Stimulated activated naive CD4-positive, alpha-beta T cell treated with Interleukin-2 at 50 U/mL for 16 hours (primary cell): ENCODE measurements at places on chromosomes 6 and 20.
A peak's percentile ranks its signal among the peaks of the same experiment; 100 is the strongest.

- no peak for DNase-seq
Measured at GRCh38 chr6:54618572-54618971, 228.0 kb upstream of the FAM83B start.

GRCh38 chr6:105900125-105900937 lies 185.8 kb upstream of the PRDM1 start:
- no peak for DNase-seq

- DNase-seq = no peak
Measured at GRCh38 chr20:19404826-19405225, 192.4 kb downstream of the SLC24A3 start.

GRCh38 chr6:7188492-7188891 lies 80.7 kb downstream of the RREB1 start:
- DNase-seq = no peak

GRCh38 chr6:139577763-139578604 lies 203.5 kb upstream of the CITED2 start:
- no peak for DNase-seq

DNA sequence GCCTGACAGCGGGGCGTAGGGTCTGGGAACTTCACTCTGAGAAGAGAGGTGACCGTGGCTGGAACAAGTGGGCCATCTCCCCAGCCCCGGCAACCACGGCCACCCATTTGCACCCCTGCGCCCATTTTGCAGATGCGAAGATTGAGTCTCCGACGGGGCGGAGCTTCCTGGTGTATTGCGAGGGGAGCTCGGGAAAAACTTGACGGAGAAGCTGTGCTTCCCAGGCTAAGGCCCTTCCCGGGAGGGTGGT lies 653 bp downstream of the ZNF335 start:
- DNase-seq = peak; percentile 79

- no peak for DNase-seq
Measured at GRCh38 chr6:164166996-164167395, 752.5 kb downstream of the QKI start.

DNA sequence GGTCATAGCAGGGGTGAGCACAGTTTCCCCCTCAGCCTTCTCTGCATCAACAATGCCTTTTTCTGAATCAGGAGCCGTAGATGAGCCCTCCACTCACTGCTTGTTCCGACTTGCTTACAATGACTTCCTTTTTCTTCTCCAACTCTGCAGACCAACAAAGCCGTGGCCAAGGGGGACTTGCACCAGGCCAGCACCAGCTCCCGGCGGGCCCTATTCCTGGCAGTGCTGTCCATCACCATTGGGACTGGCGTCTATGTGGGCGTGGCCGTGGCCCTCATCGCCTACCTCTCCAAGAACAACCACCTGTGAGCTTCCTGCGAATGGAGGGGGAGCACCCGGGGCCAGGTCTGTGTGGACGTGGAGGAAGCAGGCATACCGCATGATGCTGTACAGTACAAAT lies 195.8 kb downstream of the SYNDIG1 start:
- no peak for DNase-seq

DNA sequence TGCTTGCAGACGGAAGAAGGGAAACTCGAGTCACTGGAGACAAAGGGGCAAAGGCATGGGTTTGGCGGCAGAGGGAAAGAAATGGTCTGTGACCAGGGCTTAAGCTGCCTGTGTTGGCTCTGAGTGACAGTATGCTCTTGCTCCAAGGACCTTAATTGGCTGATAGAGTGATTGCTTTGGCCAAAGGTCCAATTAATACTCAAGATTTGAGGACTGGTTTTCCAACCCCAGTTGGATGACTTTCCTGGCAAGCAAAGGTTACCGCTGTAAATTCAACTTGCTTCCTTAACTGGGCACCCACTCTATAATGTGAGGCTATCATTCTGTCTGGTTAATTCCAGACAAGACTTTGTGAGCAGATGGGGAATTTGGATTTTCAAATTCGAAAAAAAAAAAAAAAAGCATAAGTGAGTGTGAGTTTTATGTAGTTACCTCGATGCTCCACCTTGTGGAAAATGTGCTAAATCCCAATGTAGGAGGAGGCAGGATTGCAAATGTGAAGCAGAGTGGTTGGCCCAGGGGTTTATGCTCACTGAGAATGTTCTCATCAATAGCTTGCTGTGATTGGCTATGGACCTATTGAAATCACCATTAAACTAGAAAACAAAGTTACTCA lies 150.7 kb upstream of the GMDS start:
- DNase-seq = no peak

DNA sequence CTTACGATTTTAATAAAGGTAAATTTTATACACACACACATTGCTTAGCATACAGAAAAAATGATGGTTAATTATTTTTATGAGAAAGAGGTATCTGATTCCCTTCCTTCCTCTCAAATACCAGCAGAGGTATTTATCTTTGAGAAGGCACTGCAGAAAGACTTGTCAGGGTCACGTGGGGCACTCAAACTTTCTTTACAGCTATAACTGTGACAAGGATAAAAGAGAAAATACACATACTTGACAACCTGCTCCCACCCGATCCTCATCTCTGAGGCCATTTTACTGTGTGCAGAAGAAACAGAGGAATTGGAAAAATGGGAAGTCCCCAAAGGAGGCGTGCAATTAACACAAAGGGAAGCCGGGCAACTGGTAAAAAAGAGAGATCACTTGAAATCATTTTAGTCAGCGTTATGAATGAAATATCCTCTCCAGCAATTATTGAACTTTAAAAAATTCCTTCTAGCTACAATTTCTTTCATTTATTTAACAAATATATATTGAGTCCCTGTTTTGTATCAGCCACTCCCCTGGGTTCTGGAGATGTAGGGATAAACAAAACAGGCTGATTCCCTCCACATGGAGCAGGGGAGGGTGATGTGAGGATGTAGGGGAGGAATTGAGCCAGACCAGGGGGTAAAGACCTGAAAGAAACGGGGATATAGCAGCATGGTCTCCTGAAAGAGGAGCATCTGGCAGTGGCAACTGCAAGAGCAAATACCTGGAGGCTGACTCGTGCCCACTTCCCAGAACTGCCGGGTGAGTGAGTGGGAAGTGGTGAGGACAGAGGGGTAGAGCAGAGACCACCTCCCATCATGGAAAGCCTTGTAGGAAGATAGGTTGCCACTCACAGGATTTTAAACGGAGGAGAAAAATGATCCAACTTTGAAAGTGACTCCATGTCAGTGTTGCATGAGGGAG lies 510.3 kb downstream of the KIF16B start:
- DNase-seq = no peak

DNA sequence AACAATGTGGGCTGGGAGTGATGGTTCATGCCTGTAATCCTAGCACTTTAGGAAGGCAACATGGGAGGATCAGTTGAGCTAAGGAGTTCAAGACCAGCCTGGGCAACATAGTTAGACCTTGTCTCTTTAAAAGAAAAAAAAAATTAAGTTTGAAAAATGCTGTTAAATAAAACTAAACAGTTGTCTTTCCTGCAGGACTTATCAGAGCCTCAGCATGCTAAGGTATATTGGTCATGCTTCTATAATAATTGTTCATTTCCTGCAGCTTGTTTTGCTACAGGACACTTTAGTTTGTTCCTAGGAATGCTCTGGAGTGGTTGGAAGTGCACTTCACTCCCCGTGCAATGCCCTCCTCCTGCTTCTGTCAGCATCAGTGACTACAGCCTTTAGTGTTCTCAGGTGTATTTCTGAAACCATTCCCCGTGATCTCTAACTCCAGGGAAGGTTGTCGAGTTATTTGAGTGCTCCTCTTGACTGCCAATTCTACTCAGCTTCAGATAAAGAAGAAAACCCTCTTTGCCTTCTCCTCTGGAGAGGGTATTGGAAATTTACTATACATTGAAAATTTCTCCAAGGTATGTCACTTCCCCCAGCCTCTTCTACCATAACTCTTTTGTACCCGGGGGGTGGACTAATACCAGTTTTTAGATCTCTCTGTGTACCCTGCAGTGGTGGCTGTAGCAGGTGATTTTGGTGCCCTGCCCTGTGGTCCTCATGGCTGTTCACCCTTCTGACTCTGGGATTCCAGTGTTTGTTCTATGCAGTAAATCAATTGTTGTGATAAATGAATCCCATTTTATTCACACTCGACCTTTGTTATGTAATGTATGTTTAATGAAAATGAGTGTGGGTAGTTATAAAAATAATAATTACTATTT lies 33.8 kb downstream of the NHLRC1 start:
- no peak for DNase-seq

DNA sequence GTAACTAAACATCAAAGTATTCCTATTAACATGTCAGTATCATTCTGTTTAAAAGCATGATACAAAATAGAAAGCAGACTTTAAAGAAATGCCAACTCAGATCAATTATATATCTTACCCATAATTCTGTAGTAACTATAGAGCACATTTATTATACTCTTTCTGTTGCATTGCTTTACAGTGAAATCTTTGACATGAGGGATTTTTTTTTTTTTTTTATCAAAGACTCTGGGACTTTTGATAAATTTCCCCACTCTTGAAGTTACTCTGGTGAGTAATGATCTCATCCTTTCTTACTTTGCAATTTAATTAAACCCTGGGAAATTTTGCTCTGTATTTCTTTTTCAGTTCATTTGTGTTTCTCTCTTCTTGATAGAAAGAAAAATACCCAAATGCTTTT lies 17.4 kb downstream of the ADGRF4 start:
- DNase-seq = no peak

GRCh38 chr6:12601881-12602280 lies 114.7 kb upstream of the PHACTR1 start:
- no peak for DNase-seq

- no peak for DNase-seq
Measured at GRCh38 chr20:50484271-50484976, 25.8 kb upstream of the PTPN1 start.

- no peak for DNase-seq
Measured at GRCh38 chr6:22437665-22438064, 131.7 kb upstream of the HDGFL1 start.

- DNase-seq = no peak
Measured at GRCh38 chr6:111381123-111381522, 101.9 kb downstream of the REV3L start.

DNA sequence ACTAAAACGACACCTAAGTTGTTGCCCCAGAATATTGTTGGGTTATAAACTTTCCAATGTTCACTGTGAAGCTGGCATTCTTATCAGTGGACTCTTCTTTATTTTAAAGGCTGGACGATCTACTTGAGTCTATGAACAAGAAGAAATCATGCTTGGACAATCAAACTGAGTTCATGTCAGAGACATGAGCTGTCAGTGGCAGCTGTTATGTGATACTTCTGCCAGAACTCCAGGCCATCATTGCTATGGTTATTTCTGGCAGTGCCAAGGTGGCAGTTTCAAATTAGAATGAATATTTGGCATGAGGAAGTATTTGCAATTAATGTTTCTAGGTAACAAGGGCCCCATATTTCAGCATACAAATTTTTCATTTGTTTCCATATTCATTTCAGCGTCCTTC lies 417.3 kb downstream of the LMBRD1 start:
- DNase-seq = no peak

DNA sequence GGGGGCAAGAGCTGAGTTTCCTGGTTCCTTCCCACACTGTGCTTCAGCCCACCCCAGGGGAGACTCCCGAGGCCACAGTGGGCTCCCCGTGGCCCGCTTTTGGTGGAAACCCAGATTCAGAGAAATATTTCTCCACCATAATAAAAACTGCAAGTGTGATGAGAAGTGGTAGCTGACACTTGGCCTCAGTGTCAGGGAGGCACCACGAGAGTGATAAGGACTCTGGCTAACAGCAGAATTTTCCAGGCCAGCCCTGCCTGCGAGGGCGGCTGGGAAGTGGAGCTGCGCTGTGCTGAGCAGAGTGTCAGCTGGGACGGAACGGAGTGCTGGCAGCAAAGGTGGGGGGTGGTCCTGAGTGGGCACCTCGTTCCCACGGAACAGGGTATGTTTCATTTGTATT lies 22.5 kb downstream of the SPATA2 start:
- DNase-seq = no peak

GRCh38 chr6:75608956-75609533 lies 7.4 kb downstream of the SENP6 start:
- DNase-seq = no peak

DNA sequence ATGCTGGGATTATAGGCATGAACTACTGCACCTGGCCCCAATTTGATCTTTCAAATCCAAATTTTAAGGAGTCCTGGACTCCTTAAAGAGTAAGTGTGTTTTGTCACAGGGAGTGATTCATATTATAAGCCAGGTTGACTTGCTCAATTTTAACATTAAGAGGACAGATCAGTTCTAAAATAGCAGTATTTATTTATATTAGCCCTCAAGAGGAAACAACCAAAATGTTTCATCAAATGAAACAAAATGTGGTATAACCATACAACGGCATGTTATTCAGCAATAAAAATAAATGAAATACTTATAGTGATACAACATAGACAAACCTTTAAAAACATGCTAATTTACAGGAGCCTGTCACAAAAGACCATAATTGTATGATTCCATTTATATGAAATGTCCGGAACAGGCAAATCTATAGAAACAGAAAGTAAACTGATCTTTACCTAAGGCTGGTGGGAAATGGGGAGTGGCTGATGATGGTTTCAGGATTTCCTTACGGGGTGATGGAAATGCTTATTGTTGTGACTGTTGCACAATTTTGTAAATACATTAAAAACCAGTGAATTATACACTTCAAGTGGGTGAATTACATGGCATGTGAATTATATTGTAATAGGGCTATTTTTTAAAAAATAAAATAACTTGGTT lies 637.4 kb downstream of the MMUT start:
- no peak for DNase-seq

GRCh38 chr20:59634435-59635005 lies 30.2 kb downstream of the PHACTR3 start:
- DNase-seq = no peak

DNA sequence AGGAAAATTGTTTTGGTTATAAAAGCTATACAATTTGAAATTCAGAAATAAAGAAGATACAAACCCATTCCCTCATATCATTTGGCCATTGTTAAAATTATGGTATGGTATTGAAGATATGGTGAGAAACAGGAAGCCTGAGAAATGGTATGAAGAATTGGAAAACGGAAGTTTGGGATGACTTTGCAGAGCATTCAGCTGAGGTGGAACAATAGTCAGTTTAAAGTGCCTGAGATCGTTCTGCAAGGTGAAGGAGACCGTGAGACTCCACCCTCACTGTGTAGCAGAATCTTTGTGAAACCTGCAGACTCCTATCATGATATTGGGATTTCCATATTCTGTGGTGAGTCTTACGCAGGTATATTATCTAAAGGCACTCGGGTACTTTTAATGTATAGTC lies 97.3 kb downstream of the ADGRB3 start:
- no peak for DNase-seq

- no peak for DNase-seq
Measured at GRCh38 chr20:8427419-8428040, 295.5 kb downstream of the PLCB1 start.

GRCh38 chr6:12313992-12314589 lies 23.9 kb downstream of the EDN1 start:
- no peak for DNase-seq
